ENCODE measurements at places on chromosomes 2 and 18.

- no peak for DNase-seq
Measured at GRCh38 chr2:239386001-239386670, 14.7 kb downstream of the HDAC4 start.

DNA sequence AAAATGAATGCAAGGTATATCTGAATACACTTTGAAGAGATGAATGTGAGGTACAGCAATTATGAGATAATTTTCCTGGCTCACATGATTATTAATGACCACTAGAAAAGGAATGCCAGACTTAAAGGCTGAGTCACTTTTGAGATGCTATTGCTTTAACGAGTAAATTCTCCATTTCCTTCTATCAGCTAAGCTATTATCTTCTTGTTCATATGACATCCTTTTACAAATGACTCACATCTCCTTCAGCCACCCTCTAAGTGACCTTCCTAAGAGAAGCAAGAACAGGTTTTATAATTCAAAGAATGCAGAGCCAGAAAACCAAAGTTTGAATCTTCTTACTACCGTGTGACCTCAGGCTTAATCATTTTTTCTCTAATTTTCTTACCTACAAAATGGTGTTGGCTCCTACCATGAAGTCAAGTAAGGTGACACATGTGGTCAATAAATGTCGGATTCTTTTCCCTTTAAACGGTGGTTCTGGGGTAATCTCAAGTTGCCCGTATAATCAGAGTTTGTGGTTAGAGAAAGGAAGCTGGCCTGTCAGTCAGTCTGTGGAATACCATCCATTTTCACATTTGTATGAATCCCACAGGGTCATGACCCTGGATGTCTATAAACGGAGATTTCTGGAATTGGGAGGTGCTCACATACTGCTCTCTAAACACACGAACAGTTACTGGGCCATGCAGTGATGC, 184.0 kb upstream of the PID1 start:
- no peak for DNase-seq

DNA sequence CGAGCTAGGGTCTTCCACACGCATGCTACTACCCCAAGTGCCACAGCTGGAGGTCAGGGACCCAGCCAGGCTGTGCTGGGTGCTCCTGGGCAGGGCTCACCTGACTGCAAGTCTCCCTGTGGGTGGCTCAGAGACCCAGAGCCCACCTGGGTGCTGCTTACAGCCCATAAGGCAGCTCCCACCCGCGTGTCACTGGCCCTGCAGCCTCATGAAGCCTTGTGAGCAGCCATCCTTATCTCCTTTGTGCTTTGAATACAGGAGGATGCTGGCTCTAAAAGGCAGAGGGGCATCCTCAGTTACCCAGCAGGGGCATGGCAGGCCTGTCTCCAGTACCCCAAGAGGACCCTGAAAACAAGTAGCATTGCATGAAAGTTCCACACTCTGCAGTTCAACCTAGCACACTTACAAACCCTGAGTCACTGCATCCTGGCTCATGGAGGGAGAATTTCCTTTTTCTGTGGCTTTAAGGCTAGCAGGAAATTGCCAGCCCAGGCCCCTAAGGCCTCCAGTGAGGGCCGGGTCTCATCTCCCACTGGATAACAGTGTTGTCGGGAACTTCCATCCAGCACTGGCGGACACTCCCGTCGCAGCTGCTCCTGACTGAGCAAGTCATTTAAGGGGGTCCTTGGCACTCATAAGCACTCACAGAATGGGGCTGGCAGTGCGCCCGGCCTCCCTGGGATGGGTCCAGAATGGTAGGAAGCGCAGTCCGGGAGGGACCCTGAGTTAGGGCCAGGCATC, 137.1 kb downstream of the RPIA start:
- no peak for DNase-seq

- DNase-seq: peak; percentile 12
Measured at GRCh38 chr2:75199428-75200011, at the start of gene TACR1. TACR1 (minus strand) TSS chr2:75199520; CDS start chr2:75198934, 586 bp downstream.

DNA sequence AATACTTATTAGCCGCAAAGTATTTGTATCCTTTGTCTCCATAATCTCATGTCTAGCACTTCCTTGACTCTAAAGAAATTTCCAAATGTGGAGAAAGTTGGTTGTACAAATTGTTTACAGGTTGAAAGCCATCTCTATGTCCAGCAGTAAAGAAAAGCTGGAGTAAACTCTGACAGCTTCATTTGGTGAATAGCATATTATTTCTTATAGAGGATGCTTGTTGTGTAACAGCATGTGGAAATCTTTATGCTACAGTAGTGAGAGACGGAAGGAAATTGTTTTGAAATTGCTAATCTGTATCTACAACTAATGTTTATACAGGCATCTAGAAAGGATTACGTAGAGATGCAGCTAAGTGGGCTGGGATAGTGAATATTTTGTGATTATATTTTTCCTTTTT, 78.5 kb downstream of the UGGT1 start:
- no peak for DNase-seq
